Kidney epithelial cell (primary cell): ENCODE measurements at places on chromosomes 6 and 20.

DNA sequence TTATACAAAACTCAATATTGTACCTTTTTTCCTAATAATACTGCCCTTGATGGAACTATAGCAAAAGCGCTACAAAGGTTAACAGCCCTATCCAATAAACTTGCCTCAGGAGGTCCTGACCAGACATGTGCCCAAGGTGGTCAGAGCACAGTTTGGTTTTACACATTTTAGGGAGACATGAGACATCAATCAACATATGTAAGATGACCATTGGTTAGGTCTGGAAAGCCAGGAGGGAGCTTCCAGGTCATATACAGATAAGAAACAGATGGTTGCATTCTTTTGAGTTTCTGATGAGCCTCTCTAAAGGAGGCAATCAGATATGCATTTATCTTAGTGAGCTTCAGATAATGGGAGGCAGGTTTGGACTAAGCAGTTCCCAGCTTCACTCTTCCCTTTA lies 91.6 kb downstream of the PLG start:
- no peak for DNase-seq

- DNase-seq, result no peak
These were observed 21.9 kb downstream of the ZBTB46 start for GRCh38 chr20:63808964-63809674.

GRCh38 chr6:135109761-135110160 lies 55.1 kb upstream of the HBS1L start:
- DNase-seq, result no peak

GRCh38 chr6:102517506-102517905 lies 1124.0 kb downstream of the GRIK2 start:
- DNase-seq, result no peak

DNA sequence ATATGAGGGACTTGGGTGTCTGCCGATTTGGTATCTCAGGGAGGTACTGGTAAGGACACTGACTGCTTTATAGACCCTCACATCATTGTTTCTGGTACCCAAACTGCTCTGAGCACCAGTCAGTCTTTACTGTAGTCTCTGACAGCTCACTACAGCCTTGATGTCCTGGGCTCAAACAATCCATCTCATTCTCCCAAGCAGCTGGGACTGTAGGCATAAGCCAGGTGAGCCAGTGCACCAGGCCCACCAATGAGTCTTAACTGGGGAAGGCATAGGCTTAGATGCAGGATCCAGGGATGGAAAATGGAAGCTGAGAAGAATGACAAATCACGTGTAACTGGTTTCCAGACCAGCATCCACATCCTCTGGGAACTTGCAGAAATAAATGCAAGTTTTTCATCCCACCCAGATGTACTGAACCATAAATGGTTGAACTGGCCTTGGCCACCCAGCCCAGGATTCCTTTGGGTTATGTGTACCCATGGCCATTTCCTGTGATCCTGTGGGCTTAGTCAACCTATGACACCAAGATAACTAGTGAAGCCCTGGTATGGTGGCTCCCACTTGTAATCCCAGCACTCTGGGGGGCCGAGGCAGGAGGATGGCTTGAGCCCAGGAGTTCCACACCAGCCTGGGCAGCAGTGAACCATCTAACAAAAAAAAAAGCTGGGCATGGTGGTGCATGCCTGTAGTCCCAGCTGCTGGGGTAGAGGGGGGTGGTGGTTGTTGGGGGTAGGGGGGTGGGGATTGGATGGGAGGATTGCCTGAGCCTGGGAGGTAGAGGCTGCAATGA lies 5.8 kb downstream of the TUBB start:
- no peak for DNase-seq

- DNase-seq, result no peak
These were observed 522.7 kb upstream of the CDH4 start for GRCh38 chr20:60729135-60729900.

- no peak for DNase-seq
These were observed 20.9 kb upstream of the PERP start for GRCh38 chr6:138128096-138128495.

DNA sequence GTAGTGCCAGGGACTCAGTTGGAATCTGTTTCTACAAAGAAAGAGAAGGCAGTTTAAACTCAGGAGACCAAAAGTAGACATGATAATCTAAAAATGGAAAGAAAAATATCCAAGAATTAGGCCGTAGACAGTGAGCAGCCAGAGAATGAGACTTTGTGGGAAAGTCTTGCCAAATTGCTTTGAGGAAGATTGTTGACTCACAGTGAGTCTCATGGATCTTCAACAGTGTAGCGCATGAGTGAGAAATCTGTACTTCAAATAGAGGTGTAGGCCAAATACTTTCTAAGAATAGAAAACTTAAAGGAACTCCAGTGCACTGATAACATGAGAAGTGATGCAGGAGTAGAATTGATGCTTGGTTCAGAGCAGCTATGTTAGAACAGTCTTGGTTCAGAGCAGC lies 284.5 kb downstream of the HTR1B start:
- no peak for DNase-seq

DNA sequence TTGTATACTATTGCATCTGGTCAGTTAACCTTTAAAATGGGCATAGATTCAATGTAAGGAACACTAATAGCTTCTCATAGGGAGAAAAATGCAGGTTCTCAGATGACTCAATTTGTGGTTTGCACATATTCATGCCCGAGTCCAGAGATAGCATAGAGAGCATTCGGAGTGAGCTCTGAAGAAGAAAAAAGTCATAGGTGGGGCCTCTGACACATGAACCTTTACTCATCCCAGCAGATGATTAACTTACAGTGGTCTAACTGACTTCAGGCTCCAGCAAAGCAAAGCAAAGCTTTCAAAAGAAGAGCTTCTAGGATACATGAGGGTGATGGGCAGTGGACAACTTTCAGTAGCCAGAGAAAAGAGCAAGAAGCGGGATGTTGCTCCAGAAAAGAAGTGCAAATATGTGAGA lies 55.3 kb upstream of the BTN3A2 start:
- peak; percentile 93 for DNase-seq

DNA sequence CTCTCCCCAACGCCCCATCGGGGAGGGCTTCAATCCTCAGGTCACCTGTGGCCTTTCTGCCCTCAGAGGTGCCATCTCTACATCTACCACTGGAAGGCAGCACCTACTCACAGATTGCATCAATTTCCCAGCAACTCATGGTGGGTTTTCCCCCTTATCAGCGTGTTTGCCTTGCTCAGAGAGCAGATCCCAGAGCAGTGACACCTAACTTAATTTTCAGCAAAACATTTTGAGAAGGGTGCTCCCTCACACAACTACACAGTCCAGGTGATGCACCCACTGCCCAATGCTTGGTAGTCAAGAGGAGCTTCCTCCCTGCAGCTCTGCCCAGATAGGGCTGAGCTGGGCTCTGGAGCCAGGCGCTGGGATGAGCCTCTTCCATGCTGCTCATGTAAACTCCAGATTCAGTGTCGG lies 48.2 kb downstream of the PLG start:
- no peak for DNase-seq

GRCh38 chr20:45157962-45158361 lies 16.7 kb upstream of the PI3 start:
- peak; percentile 29 for DNase-seq

GRCh38 chr6:50600280-50600679 lies 113.0 kb upstream of the TFAP2D start:
- DNase-seq, result no peak

DNA sequence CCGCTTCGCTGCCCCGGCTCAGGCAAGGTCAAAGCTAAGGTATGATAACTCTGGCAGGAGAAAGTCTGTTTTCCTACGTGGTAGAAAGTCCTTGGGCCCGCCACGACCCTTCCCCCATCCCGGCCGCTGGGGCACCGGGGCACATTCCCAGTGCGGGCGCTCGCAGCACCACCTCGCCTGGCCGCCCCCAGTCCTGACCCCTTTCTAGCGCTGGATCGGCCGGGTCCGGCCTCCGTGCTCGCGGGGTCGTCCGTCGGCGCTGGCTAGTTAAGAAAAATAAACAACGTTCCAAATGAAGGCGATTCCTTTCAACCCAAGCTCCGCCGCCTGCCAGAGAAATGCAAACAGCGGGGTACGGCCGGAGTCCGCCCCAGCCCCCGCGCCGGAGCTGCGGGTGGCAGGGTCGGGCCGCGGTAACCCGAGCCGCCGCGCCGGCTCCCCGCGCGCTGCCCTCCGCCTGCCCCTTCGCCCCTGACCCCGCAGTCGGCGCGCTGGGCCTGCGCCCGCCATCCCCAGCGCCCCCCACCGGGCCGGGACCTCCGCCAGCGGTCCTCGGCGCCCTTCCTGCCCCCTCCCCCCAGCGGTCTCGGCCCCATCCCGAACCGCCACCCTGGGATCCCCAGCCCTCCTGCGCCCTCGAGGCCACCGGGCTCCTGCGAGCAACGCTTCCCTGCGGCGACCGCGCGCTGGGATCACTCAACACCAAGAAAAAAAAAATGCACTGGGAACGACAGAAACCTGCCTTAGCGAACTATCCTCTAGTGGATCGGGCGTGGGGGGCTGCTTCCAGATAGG lies 37.6 kb downstream of the NCR2 start:
- no peak for DNase-seq

- DNase-seq, result no peak
These were observed 126.4 kb downstream of the MAP3K4 start for GRCh38 chr6:161117942-161118341.

- DNase-seq, result no peak
These were observed 705.9 kb downstream of the PTPRT start for GRCh38 chr20:42483730-42484303.

DNA sequence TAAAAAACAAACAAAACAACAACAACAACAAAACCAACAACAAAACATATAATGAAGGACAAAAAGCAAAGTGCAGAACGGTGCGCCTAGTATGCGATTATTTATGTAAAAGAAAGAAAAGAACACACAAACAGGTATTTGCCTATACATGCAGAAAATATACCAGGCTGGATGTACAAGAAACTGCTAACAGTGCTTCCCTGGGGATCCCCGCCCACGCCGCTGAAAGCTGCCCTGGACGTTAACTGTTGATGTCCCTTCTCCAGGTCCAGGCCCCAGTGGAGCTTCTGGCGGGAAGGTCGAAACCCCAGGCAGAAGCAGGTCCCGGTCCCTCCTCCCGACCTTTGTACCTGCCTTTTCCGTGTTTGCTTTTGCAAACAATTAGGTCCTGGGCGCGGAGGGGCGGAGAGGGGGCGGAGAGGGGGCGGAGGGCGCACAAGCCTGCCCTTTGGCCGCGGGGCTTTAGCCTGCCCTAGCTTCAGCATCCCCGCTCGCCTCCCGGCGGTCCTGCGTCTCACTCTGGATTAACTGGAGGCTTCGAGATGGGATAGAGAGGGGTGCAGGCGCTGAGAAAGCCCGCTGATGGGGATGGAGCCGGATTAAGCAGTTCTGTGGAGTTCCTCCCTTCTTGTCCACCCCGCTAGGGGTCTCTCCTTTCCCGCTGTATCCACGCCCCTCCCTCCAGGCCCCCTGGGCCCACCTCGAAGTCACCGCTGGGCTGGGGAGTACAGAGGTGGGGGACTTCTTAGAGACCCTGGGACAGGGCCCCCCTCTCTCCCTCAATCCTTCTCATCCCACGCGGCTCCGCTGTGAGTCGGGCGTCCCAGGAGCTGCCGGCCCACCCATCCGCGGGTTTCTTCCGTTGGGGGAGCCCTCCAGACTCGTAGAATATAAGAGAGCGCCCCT lies 8.2 kb upstream of the AHCY start:
- DNase-seq, result no peak

GRCh38 chr20:51634257-51634656 lies 91.7 kb upstream of the NFATC2 start:
- peak; percentile 7 for DNase-seq

- no peak for DNase-seq
These were observed 256.3 kb downstream of the ERMARD start for GRCh38 chr6:170007468-170008293.

DNA sequence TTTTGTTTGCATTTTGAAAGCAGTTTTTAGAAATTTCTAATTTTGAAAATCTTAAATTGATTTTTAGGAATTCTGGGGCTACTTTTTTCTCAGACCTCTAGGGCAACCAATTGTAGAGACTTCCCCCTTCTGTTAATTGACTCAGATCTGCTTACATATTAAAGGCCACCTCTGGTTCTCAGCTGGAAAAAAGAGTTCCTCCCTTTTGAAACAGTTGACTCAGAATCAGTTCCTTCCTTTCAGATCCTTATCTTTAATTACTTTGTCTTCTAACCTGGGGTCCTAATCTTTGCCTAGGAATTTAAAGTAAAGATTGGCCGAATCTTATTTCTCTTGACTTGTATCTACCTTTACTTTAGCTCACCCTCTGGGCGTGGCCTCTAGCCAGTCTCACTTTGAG lies 146.8 kb downstream of the LAMA2 start:
- no peak for DNase-seq

- no peak for DNase-seq
These were observed 168.0 kb downstream of the OTOR start for GRCh38 chr20:16916165-16916564.

DNA sequence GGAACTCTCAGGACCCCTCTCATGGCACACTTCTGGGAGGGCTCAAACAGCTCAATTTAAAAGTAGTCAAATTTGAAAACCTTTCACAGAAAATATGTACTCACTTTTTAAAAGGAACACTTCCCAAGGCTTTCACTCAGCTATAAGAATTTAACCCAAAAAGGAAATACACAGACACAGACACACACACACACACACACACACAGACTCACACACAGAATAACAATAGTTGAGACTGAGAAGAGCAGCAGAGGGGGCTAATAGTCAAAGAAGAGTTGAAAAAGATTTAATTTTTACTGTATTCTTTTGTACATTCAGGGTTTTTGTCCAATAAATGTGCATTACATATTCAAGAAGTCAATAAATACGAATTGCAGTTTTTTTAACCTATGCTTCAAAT lies 211.4 kb downstream of the HACE1 start:
- no peak for DNase-seq

- no peak for DNase-seq
These were observed 2.0 kb upstream of the TRMT11 start for GRCh38 chr6:125984311-125984710.

DNA sequence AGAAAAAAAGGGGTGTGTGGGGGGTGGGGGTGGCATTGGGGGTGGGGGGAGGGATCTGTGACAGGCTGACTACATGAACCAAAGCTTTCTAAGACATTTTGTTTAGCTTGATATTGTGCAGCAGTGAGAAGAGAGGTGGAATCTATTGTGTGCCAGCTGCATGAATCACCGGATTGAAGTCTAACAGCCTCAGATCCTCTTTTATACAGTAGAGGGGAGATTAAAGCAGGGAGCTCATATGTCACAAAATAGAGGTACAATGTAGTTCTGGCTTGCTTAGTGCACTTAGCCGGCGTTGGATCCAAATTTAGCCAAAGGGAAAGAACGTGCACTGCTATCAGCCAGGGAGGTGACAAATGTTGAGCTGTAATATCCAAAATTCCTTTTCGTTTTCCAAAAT lies 404.2 kb upstream of the CITED2 start:
- DNase-seq, result no peak

GRCh38 chr20:19605786-19606485 lies 152.1 kb upstream of the RIN2 start:
- no peak for DNase-seq

DNA sequence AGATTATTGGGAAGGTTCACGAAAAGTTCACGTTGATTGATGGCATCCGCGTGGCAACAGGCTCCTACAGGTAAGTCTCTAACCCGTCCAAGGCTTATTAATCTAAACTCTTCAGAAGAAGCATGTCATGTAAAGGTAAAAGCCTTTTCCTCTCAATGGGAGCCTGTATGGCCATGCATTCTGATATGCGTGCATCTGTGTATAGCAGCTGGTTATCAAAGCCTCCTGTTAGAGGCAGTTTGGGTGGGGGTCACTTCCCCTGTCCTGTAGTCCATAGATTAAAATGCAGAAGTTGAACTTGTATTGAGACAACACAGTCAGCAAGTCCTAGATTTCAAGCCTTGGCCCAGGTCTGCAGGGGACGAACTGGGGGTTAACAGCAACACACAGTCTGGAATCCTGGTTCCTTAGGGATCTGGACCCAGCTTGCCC lies 14.2 kb upstream of the DHX35 start:
- no peak for DNase-seq

GRCh38 chr6:509676-510075 lies 118.1 kb downstream of the IRF4 start:
- DNase-seq, result no peak
